ENCODE measurements at places on chromosomes 7 and 10. TPM values are rescaled to one million over a fixed set of nuclear protein-coding genes. Genes with fewer than 3 reads are reported as not detected.

The CLCN1 gene
- total RNA-seq, result not detected

The NODAL gene
- not detected for total RNA-seq

The SLC39A12 gene
- total RNA-seq, result not detected

The FAM25A gene
- total RNA-seq, result not detected

The GATA3 gene
- total RNA-seq, result 3.9 TPM

The CCDC146 gene
- total RNA-seq, result 0.48 TPM

The HTR7 gene
- not detected for total RNA-seq

The SLC26A5 gene
- total RNA-seq, result not detected

The AGBL3 gene
- 0.55 TPM for total RNA-seq

The GPR26 gene
- total RNA-seq, result not detected

The NAT16 gene
- total RNA-seq, result 0.06 TPM

The INSYN2A gene
- total RNA-seq, result 2.3 TPM

The ABCB4 gene
- not detected for total RNA-seq
